ENCODE measurements at places on chromosomes 7 and 10. TPM values are rescaled to one million over a fixed set of nuclear protein-coding genes. Genes with fewer than 3 reads are reported as not detected.

Gene CLDN4
- total RNA-seq, result 24.3 TPM

Gene ASZ1
- not detected for total RNA-seq

Gene FAM24B
- 7.5 TPM for total RNA-seq

Gene RAMP3
- 8.8 TPM for total RNA-seq

All from tongue (tissue), 3 donors.